Activated gamma-delta T cell (primary cell): ENCODE measurements at places on chromosomes 7 and 10.

GRCh38 chr10:52908478-52908877 lies 135.9 kb upstream of the MBL2 start:
- no peak for DNase-seq

DNA sequence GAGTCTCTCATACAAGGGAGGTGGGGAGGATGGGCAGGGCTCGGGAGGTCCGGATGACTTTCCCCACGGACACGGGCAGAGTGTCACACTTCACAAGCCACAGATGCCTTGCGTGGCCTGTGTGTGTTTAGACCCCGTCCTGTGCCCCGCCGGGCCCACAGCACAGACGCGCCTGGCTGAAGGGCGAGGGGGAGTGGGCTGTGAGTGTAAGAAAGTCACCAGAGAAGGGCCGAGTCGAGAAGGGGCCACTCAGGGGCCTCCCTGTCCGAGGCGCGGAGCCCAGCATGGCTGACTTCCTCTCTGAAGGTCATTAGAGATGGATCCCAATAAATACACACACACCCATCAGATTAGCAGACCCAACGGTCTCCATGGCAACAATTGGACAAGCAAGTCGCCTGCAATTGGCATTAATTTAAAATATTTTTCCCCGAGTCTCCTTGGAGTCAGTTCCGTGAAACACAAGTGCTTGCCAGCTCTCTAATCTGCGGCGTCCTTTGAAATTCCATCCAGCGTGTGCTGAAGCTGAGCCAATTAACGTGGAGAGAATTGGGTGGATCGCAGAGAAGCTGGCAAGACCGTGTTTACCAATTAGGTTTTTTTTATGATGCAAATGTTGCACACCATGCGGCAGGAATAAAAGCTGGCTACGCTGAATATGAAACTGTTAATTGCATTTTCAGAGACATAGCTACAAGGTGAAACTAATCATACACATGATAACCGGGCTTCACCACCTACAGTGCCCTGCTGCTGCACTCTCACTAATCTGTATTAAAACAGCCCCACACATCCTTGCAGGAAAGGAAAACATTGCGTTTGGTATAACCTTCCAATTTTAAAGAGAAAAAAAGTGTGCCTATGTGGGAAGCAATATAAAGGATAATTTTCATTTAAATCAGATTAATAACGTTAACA lies 571.2 kb downstream of the PTPRN2 start:
- DNase-seq: no peak

GRCh38 chr7:35003679-35004303 lies 33.5 kb downstream of the DPY19L1 start:
- DNase-seq: no peak

- DNase-seq: no peak
Measured at GRCh38 chr7:66737667-66738066, 2.9 kb upstream of the RABGEF1 start.

DNA sequence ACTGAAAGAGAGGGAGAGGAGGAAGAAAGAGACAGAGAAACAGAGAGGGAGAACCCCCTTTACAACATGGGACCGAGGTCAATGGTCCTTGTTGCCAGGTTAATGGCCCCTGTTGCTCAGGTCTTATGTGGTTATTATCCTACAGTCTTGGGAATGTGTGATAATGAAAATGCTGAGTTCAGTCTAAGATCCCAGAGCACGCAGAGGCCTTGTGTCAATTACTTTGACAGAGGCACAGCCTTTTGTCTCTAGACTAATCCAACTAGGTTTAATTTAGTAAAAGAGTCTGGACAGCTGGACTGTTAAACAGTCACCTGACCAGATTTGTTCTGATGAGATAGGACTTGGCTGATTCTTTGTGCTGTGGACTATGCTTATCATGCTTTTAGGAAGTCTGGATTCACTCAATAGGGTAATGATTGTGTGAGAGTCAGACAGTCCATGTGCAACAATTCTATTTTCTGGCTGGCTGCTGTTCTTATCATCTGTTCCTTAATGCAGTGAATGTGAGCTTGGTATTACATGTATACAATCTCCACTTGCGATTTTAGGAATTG lies 157.4 kb upstream of the MAGI2 start:
- DNase-seq: no peak
